ENCODE measurements at places on chromosomes 5 and 9. TPM values are rescaled to one million over a fixed set of nuclear protein-coding genes. Genes with fewer than 3 reads are reported as not detected.

- DNase-seq, result no peak
- peaks cover 17% of the 10 kb centered on the region for H3K4me1 ChIP-seq
- no peak overlapping the region for H3K27ac ChIP-seq
- H3K27me3 ChIP-seq, result no peaks in the 10 kb centered on the region
These were observed 63.3 kb upstream of the GAS1 start for GRCh38 chr9:87010626-87011025.

- DNase-seq, result no peak
- H3K36me3 ChIP-seq, result peaks cover 67% of the 10 kb centered on the region
- H3K27me3 ChIP-seq, result no peaks in the 10 kb centered on the region
- H3K4me3 ChIP-seq, result no peak overlapping the region
These were observed 3.4 kb downstream of the CCDC180 start for GRCh38 chr9:97310896-97311295.

- no peak overlapping the region for H3K4me3 ChIP-seq
- no peaks in the 10 kb centered on the region for H3K4me1 ChIP-seq
- no peak for DNase-seq
- no peaks in the 10 kb centered on the region for H3K36me3 ChIP-seq
- H3K27ac ChIP-seq, result no peak overlapping the region
- no peaks in the 10 kb centered on the region for H3K27me3 ChIP-seq
These were observed 8.4 kb upstream of the SLC1A3 start for GRCh38 chr5:36598045-36598444.

DNA sequence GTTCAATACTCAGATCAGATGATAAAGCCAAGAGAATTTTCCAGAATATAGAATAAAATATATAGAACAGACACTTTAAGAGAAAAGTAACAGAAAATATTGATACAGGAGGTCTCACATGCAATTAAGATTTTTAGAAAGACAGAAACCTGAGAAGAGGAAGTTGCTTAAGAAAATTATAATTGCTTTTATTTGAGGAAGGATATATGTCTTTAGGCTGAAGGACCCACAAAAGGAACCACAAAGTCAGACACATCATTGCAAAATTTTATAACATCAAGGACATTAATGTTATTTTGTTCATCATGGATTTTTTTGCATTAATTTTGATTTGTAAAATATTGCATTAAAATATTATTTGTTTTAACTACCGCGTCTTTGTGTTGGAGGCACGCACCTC, 141.5 kb downstream of the FSTL4 start:
- no peak for DNase-seq
- H3K27ac ChIP-seq, result no peak overlapping the region
- no peaks in the 10 kb centered on the region for H3K36me3 ChIP-seq
- H3K4me1 ChIP-seq, result no peaks in the 10 kb centered on the region
- H3K27me3 ChIP-seq, result no peaks in the 10 kb centered on the region
- no peak overlapping the region for H3K4me3 ChIP-seq

DNA sequence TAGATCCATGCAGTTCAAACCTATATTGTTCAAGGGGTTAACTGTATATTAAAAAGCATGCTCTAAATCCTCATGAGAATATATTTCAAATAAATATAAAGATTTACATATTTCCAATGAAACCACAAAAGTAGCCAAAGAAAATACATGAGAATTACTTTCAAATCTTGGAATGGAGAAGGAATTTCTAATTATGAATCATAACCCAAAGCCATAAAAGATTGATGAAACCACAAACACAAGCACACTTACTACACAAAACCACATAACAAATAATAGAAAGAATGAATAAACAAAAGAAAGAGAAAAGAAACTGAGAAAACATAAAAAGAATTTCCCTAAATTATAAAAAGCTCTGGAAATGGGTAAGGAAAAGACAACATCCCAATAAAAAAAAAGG, 16.0 kb downstream of the ERP44 start:
- DNase-seq, result no peak
- H3K4me1 ChIP-seq, result peaks cover 70% of the 10 kb centered on the region
- no peak overlapping the region for H3K4me3 ChIP-seq
- no peaks in the 10 kb centered on the region for H3K36me3 ChIP-seq
- H3K27ac ChIP-seq, result no peak overlapping the region
- no peaks in the 10 kb centered on the region for H3K27me3 ChIP-seq

DNA sequence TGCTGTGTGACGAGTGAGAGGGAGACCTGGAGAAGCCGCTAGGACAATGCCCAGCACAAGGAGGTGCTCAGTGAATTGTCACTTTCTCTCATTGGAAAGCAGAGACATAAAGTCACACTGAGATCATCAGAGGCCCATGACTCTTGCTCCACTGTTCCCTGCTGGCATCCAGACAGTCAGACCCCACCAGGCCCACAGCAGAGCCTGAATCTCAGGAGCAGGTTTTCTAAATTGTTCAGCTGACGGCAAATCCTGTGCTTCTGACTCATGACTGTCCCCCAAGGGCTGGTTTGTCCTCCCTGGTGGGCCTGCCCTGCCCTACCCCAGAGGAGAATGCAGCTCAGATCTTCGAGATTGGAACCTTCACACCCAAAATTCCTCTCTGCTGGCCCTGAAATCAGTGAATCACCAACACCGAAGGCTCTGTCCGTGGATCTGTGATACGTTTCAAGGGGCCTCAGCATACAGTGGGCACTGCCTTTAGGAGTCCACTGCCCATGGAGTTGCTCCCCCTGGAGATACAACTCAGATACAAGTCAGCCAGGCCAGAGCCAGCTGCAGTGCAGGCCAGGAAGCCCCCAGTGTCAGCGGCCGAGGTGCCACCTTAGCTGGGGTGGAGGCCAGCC, 2.7 kb downstream of the PTGES start:
- no peak overlapping the region for H3K4me3 ChIP-seq
- H3K36me3 ChIP-seq, result no peaks in the 10 kb centered on the region
- peaks cover 8% of the 10 kb centered on the region for H3K27me3 ChIP-seq
- peaks cover 22% of the 10 kb centered on the region for H3K4me1 ChIP-seq
- H3K27ac ChIP-seq, result no peak overlapping the region

DNA sequence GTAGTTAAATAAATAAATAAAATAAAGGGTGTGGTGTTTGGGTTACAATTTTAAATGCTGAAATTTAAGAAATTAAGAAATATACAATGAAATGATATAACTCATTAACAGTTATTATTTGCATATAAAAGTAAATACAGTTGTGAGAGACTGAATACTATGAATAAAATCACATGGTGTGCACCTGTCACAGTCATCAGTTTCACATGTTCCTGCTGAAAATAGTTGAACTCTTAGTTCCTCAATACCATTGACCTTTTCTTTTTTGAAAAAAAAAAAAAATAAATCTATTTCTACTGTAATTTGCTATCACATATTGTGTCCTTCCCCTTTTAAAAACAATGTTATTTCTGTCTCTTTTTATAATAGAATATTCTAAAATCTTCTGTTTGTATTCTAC, 130.9 kb upstream of the CHD1 start:
- H3K36me3 ChIP-seq, result no peaks in the 10 kb centered on the region
- no peaks in the 10 kb centered on the region for H3K27me3 ChIP-seq
- H3K27ac ChIP-seq, result no peak overlapping the region
- DNase-seq, result no peak

- peaks cover 11% of the 10 kb centered on the region for H3K27me3 ChIP-seq
- peak; percentile 40 for DNase-seq
- H3K36me3 ChIP-seq, result no peaks in the 10 kb centered on the region
These were observed 22.3 kb upstream of the EGFL7 start for GRCh38 chr9:136640171-136641111.

DNA sequence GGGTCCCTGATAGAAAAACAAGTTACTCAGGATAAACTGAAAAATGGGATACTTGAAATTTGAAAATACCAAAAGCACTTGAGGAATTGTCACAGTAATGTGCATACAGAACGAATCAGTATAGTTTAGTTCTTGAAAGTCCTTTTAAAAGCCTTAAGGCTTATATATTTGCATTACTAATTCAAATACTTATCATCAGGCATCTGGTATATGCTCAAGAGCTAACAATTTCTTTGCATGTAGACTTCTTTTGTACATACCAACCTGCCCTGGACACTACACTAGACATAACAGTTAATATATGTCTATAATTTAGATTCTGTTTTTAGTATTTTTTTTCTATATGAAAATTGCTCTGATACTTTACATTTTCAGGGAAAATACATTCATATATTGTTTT, 43.2 kb downstream of the SMIM15 start:
- H3K4me3 ChIP-seq, result no peak overlapping the region
- no peaks in the 10 kb centered on the region for H3K36me3 ChIP-seq
- no peaks in the 10 kb centered on the region for H3K4me1 ChIP-seq
- no peak for DNase-seq
- H3K27ac ChIP-seq, result no peak overlapping the region

DNA sequence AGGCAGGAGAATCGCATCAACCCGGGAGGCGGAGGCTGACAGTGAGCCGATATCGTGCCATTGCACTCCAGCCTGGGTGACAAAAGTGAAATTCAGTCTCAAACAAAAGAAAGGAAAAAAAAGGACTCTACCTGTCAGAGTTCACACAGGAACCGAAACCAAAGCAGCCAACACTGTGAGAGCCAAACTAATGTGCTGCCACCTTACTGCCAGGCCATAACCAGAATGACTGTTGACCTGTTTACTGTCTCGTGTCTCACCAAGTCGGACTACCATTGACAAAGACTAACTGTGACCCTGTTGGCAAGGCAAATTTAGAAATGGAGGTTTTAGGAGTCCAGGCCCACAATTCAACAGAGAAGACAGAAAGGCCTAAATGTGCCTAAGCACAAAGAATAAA, 112.4 kb downstream of the ANXA2R start:
- no peaks in the 10 kb centered on the region for H3K4me1 ChIP-seq
- no peak overlapping the region for H3K4me3 ChIP-seq
- no peak overlapping the region for H3K27ac ChIP-seq
- H3K27me3 ChIP-seq, result peaks cover 54% of the 10 kb centered on the region
- no peak for DNase-seq

GRCh38 chr5:111673891-111674626, 82.9 kb downstream of the NREP start:
- H3K36me3 ChIP-seq, result no peaks in the 10 kb centered on the region
- DNase-seq, result no peak
- H3K4me3 ChIP-seq, result no peak overlapping the region
- H3K4me1 ChIP-seq, result no peaks in the 10 kb centered on the region
- no peaks in the 10 kb centered on the region for H3K27me3 ChIP-seq
- H3K27ac ChIP-seq, result no peak overlapping the region

GRCh38 chr5:92421942-92422341, 1038.8 kb upstream of the ARRDC3 start:
- no peak for DNase-seq
- H3K27me3 ChIP-seq, result no peaks in the 10 kb centered on the region
- H3K4me3 ChIP-seq, result no peak overlapping the region

GRCh38 chr9:4366591-4367330, 66.9 kb upstream of the GLIS3 start:
- peak; percentile 48 for DNase-seq
- H3K27ac ChIP-seq, result no peak overlapping the region
- no peak overlapping the region for H3K4me3 ChIP-seq
- H3K36me3 ChIP-seq, result no peaks in the 10 kb centered on the region

GRCh38 chr9:137866226-137867141, 11.1 kb upstream of the CACNA1B start:
- no peak for DNase-seq
- no peaks in the 10 kb centered on the region for H3K27me3 ChIP-seq
- H3K36me3 ChIP-seq, result no peaks in the 10 kb centered on the region
- H3K4me3 ChIP-seq, result no peak overlapping the region

- H3K4me1 ChIP-seq, result no peaks in the 10 kb centered on the region
- DNase-seq, result no peak
- no peak overlapping the region for H3K27ac ChIP-seq
- H3K4me3 ChIP-seq, result no peak overlapping the region
These were observed 130.0 kb upstream of the LHFPL2 start for GRCh38 chr5:78778538-78778937.

GRCh38 chr9:127968700-127969383, 11.9 kb downstream of the EEIG1 start:
- H3K4me1 ChIP-seq, result peaks cover 97% of the 10 kb centered on the region
- peak overlapping the region; percentile 64 for H3K27ac ChIP-seq
- peak; percentile 68 for DNase-seq
- H3K4me3 ChIP-seq, result no peak overlapping the region
- H3K27me3 ChIP-seq, result no peaks in the 10 kb centered on the region

GRCh38 chr9:100394032-100394695, 32.8 kb upstream of the MSANTD3 start:
- H3K4me1 ChIP-seq, result no peaks in the 10 kb centered on the region
- peaks cover 11% of the 10 kb centered on the region for H3K36me3 ChIP-seq
- no peak overlapping the region for H3K4me3 ChIP-seq
- H3K27ac ChIP-seq, result no peak overlapping the region

The PDGFRB gene
- total RNA-seq, result 16.5 TPM

The GNA14 gene
- total RNA-seq, result 12.5 TPM

GRCh38 chr5:135615581-135616260, 36.9 kb upstream of the CXCL14 start:
- no peak for DNase-seq
- no peaks in the 10 kb centered on the region for H3K36me3 ChIP-seq
- H3K27me3 ChIP-seq, result no peaks in the 10 kb centered on the region
- H3K4me1 ChIP-seq, result no peaks in the 10 kb centered on the region
- H3K4me3 ChIP-seq, result no peak overlapping the region

The IFNA13 gene
- total RNA-seq, result not detected

The GCNT1 gene
- 136 TPM for total RNA-seq

The HAVCR2 gene
- total RNA-seq, result not detected

GRCh38 chr9:91180240-91180929, 181.3 kb downstream of the AUH start:
- peak; percentile 21 for DNase-seq
- no peaks in the 10 kb centered on the region for H3K27me3 ChIP-seq
- peaks cover 3% of the 10 kb centered on the region for H3K4me1 ChIP-seq
- no peak overlapping the region for H3K27ac ChIP-seq

DNA sequence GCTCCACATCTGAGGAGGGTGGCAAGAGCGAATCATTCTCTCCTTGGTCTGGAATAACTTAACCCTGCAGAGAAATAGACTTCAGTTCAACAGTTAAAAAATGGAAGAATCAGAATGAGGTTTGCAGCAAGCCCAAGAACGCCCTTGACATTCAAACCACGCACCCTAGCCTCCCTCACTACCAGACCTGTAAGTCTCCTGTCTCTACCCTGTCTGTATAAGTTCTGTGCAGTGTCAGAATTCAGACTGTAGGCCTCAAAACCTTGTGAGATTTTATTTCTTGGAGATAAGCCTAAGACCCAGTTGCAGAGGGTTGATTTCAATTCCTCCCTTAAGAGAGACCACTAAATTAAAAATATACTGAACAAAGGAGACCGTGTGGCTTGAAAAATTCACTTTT, 35.8 kb upstream of the PLPP1 start:
- H3K4me1 ChIP-seq, result peaks cover 4% of the 10 kb centered on the region
- no peak overlapping the region for H3K4me3 ChIP-seq
- peak overlapping the region; percentile 59 for H3K27ac ChIP-seq
- no peak for DNase-seq
- H3K36me3 ChIP-seq, result no peaks in the 10 kb centered on the region
- H3K27me3 ChIP-seq, result no peaks in the 10 kb centered on the region

- DNase-seq, result no peak
- no peak overlapping the region for H3K27ac ChIP-seq
- no peak overlapping the region for H3K4me3 ChIP-seq
- H3K4me1 ChIP-seq, result no peaks in the 10 kb centered on the region
- H3K36me3 ChIP-seq, result no peaks in the 10 kb centered on the region
These were observed 134.8 kb downstream of the CMYA5 start for GRCh38 chr5:79824444-79824843.

DNA sequence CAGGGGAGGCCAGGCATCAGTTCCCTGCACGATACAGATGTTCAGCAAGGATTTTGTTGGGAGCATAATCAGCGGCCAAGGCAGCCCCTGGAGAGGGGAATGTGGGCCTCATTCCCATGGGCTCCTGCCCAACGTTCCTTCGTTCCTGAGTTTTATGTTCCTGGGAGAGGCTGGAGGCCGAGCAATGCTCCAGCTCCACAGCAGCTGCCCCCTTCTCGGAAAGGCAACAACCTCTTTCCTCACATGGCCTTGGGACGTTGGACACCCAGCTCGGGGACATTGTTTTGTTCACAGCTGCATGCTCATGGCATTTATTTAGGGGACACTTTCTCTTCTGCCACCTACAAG, 63.8 kb upstream of the COL15A1 start:
- H3K4me1 ChIP-seq, result peaks cover 19% of the 10 kb centered on the region
- H3K27ac ChIP-seq, result no peak overlapping the region
- peak; percentile 39 for DNase-seq
- no peaks in the 10 kb centered on the region for H3K27me3 ChIP-seq
- H3K4me3 ChIP-seq, result no peak overlapping the region
